ENCODE measurements at places on chromosomes 16 and 17. TPM values are rescaled to one million over a fixed set of nuclear protein-coding genes. Genes with fewer than 3 reads are reported as not detected.

DNA sequence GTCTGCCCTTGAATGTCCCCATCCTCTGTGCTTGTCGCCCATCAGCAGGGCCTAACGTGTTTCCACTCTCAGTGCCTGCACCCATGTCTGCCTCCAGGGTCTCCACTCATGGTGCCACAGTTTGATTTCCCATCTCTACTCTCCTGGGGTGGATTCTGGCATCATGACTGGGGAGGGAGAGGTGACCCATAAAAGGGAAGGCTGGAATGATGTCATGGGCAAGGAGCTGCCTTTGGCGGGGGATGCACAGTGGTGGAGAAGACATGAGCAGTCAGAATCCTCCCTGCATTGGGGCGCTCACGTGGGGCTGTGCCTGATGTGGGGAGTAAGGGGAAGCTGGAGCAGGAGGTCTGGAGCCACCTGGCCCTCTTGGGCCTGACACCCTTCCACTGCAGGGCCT is 100.9 kb downstream of the USP22 start:
- no peak for DNase-seq

GRCh38 chr16:63050391-63050790 is 1014.2 kb upstream of the CDH8 start:
- DNase-seq: no peak

DNA sequence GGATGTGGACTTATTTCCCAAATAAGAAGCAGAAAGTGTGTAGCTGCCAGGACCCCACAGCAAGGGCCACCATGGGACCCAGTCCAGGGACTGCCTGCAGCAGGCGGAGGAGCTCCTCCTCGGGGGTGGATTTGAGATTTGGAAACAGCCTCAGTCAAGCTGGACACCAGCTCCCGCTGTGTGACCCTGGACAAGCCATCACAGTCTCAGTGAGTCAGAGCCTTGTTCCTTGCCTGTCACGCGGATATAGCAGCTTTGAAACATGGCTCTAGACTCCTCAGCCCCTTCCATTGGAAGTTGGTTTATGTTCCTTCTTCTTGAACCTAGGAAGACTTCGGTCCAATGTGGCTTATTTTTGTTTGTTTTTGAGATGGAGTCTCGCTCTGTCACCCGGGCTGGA is 12.5 kb upstream of the DPEP1 start:
- no peak for DNase-seq

CLN3 gene
- total RNA-seq: 16.1 TPM

LDHD gene
- total RNA-seq: 84.1 TPM

DNA sequence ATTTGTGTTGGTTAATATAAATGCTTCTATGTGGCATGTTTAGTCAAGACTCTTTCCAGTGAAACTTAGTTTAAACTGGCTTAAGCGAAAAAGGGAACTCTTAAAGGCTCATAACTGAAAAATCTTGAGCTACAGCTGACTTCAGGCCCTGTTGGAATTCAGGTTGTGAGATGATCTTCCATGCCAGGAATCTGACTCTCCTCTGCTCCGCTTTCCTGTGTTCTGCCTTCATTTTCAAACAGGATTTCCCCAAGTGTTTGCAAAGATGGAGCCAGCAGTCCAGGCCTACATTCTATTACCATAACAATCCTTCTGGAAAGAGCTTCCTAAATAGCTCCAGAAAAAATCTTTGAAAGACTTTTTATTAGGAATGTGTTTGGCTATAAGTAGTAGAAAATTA is 134.9 kb downstream of the NLK start:
- DNase-seq: no peak
